ENCODE measurements at places on chromosomes 2 and 18. TPM values are rescaled to one million over a fixed set of nuclear protein-coding genes. Genes with fewer than 3 reads are reported as not detected.

CD8B2 gene
- total RNA-seq = not detected

TDRD15 gene
- total RNA-seq = not detected

C2orf74 gene
- 33.7 TPM for total RNA-seq

ST8SIA3 gene
- total RNA-seq = not detected

SCN7A gene
- 22.3 TPM for total RNA-seq

CRYGD gene
- not detected for total RNA-seq

RRM2 gene
- 2.1 TPM for total RNA-seq

PLEKHH2 gene
- 1.3 TPM for total RNA-seq

TOGARAM2 gene
- total RNA-seq = 51.9 TPM

NMUR1 gene
- 0.41 TPM for total RNA-seq

POTEI gene
- total RNA-seq = not detected

C18orf32 gene
- total RNA-seq = 57.4 TPM

SLC4A5 gene
- 2.3 TPM for total RNA-seq

All from left ventricle myocardium inferior (tissue), 1 donor.